ENCODE measurements at places on chromosomes 12 and 14. TPM values are rescaled to one million over a fixed set of nuclear protein-coding genes. Genes with fewer than 3 reads are reported as not detected.

The LRRC10 gene
- 33.5 TPM for total RNA-seq

The MMP19 gene
- total RNA-seq, result not detected

The CLEC4D gene
- total RNA-seq, result 0.56 TPM

The PAPOLA gene
- total RNA-seq, result 48.4 TPM

The GTF2A1 gene
- 26.8 TPM for total RNA-seq

The SMCO2 gene
- total RNA-seq, result not detected

The TEAD4 gene
- 31.9 TPM for total RNA-seq

The SLC6A15 gene
- 0.49 TPM for total RNA-seq

The KRT83 gene
- total RNA-seq, result not detected

GRCh38 chr12:15270591-15270990 is 49.4 kb upstream of the RERG start:
- H3K4me1 ChIP-seq, result no peaks in the 10 kb centered on the region
- H3K27ac ChIP-seq, result no peak overlapping the region
- no peaks in the 10 kb centered on the region for H3K36me3 ChIP-seq
- H3K4me3 ChIP-seq, result no peak overlapping the region
- no peaks in the 10 kb centered on the region for H3K27me3 ChIP-seq
- DNase-seq, result no peak

GRCh38 chr14:101838476-101838875 is 77.0 kb downstream of the PPP2R5C start:
- no peak overlapping the region for H3K4me3 ChIP-seq
- H3K36me3 ChIP-seq, result no peaks in the 10 kb centered on the region
- no peak for DNase-seq
- H3K4me1 ChIP-seq, result no peaks in the 10 kb centered on the region

DNA sequence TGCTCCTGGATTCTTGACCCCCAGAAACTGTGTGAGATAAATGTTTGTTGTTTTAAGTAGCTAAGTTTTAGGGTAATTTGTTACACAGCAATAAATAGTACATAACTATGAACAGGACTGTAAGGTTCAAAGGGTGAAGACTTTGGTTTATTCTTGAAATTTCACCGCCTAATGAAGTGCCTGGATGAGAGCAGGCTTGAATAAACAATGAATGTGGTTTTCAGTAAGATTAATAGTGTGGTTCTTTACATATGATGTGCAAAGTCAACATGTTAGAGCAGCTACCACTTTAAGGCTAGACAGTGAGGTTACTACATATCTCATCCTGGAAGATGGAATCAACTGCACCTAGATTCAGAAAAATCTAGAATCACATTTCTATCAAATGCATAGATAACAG is 145.2 kb upstream of the BTG1 start:
- H3K27ac ChIP-seq, result no peak overlapping the region
- H3K4me1 ChIP-seq, result no peaks in the 10 kb centered on the region
- no peaks in the 10 kb centered on the region for H3K27me3 ChIP-seq

GRCh38 chr12:30286345-30286926 is 409.2 kb downstream of the IPO8 start:
- DNase-seq, result peak; percentile 46
- H3K4me1 ChIP-seq, result no peaks in the 10 kb centered on the region
- H3K4me3 ChIP-seq, result no peak overlapping the region
- H3K27me3 ChIP-seq, result no peaks in the 10 kb centered on the region
- no peak overlapping the region for H3K27ac ChIP-seq

DNA sequence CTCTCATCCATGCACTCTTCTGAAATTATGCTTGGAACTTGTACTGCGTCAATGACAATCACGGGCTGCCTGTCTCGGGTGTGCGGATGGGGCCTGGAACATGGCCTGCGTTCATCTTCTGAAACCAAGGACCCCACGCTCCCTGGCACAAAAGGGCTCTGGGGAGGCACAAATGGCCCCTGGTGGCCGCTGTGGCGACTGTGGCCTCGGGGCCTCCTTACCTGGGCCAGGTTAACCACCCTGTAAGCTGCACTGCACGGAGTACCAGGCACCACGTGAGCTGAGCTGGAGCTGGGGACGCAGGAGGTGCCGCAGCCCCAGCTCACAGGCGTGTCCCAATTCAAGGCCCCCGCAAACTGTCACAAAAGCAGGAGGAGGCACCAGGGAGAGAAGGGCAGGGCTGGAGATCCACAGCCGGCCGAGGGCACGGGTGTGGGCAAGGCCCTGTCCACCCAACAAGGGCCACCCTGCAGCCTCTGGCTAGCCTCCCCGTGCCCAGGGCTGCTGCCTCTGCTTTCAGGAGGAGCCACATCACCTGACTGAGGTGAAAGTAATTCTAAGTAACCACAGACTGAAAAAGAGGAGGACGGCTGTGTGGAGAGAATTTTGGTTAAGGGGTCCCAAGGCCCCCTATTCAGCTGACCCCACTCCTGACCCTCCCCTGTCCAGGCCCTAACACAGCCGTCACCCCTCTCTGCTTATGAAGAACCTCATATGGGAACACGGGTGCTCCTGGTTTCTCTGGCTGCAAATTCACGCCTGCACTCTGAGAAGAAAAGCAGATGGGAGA is 61.1 kb upstream of the GALNT9 start:
- H3K4me1 ChIP-seq, result no peaks in the 10 kb centered on the region
- H3K36me3 ChIP-seq, result no peaks in the 10 kb centered on the region
- no peak for DNase-seq
- H3K27ac ChIP-seq, result no peak overlapping the region

GRCh38 chr12:92549516-92549915 is 153.3 kb upstream of the PLEKHG7 start:
- H3K4me1 ChIP-seq, result peaks cover 40% of the 10 kb centered on the region
- H3K36me3 ChIP-seq, result no peaks in the 10 kb centered on the region
- DNase-seq, result no peak
- H3K4me3 ChIP-seq, result no peak overlapping the region

DNA sequence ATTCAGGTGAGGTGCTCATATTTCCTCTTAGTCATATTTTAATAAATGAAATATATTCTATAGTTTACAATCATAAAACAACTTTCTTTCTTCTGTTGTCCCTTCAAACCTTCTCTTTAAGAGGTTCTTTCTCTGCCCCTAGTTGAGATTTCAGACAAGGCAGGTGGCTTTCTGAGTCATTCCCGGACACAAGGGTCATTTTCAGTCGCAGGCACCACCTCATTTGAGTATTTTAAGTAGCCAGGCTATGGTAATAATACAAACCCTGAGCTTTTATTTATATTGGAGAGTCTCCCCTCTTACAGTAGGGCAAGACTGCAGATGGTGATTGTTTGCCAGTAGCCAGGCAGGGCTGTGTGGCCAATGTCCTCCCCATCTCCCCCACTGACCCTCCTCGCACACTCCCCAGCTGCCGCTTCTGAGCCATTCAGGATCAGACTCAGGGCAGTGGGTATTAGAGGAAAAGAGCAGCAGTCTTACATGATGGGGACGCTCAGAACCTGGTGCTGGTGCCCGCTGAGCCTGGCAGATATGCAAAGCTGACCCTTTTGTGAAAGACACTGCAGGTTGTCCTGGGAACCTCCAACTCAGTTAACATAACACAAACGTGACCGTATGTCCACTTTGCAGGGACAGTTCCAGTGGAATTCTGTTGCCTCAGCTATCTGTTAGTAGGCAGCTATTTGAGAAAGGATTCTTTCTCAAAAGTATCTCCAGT is 101.1 kb upstream of the BCL2L14 start:
- no peak for DNase-seq
- H3K4me3 ChIP-seq, result no peak overlapping the region
- H3K4me1 ChIP-seq, result no peaks in the 10 kb centered on the region
- H3K36me3 ChIP-seq, result no peaks in the 10 kb centered on the region
- no peak overlapping the region for H3K27ac ChIP-seq

DNA sequence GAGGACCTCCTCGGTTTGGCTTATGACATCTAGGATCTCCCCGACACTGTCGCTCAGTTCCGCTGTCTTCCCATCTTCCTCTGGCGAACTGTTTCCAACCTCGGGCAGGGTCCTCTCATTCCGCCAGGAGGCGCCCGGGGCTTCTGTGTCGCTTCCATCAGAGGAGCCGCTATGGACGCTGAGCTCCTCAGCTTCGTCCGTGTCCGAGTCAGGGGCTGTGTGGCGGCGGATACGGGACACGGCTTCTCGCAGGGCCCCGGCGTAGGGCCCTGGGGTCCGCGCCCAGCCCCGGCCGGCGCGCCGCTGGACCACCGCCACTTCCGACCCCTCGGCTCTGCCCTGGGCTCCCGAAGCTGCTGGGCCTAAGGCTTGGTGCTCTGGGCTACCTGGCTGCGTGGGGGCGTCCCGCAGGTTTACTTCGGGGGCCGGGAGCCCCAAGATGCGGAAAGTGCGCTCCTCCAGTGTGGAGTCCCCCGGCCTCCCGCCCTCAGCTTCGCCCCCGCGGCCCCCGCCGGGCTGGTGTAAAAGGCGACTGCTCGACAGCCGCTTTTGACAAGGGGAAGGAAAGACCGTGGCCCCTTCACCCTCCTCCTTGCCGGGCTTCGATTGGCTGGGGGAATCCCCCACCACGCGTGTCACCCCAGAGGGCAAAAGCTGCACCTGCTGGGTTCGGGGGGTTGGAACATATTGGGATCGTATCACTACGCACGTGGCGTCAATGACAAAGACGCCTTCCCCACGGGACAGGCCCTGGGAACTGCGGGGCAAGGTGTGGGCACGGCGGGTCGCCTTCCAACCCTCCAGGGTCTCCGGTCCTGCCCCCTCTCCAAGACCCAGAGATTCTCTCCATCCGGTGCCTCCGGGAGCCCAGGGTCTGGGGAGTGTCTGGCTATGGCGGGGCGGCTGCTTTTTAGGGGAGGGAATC is 2.1 kb downstream of the DDN start:
- H3K4me3 ChIP-seq, result peak overlapping the region; percentile 27
- no peak overlapping the region for H3K27ac ChIP-seq
- peak; percentile 73 for DNase-seq
- H3K4me1 ChIP-seq, result peaks cover 13% of the 10 kb centered on the region

- DNase-seq, result no peak
- no peaks in the 10 kb centered on the region for H3K27me3 ChIP-seq
- no peaks in the 10 kb centered on the region for H3K4me1 ChIP-seq
- no peak overlapping the region for H3K4me3 ChIP-seq
- peaks cover 11% of the 10 kb centered on the region for H3K36me3 ChIP-seq
- no peak overlapping the region for H3K27ac ChIP-seq
Measured at GRCh38 chr12:95017482-95017881, 14.0 kb upstream of the NDUFA12 start.

DNA sequence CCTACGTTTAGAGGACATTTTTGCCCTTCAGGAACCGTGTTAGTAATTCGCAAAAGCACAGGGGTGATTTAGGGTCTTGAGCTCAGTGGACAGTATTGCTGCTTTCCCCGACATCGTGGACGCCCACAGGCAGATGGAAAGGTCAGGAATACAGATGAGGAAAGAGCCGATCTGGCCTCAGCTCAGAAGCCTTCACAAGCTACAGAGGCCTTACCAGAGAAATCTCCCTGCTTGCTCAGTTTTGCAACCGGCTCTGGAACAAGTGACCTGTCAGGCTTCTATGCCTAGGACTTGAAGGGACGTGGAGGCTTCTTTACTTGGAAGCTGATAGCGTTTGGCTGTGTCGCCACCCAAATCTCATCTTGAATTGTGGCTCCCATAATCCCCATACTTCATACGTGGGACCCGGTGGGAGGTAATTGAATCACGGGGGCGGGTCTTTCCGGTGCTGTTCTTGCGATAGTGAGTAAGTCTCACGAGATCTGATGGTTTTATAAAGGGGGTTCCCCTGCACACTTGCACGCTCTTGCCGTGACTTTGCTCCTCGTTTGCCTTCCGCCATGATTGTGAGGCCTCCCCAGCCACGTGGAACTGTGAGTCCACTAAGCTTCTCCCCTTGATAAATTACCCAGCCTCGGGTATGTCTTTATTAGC is 332.5 kb downstream of the MED13L start:
- H3K4me1 ChIP-seq, result no peaks in the 10 kb centered on the region
- H3K4me3 ChIP-seq, result no peak overlapping the region
- no peak overlapping the region for H3K27ac ChIP-seq
- no peaks in the 10 kb centered on the region for H3K36me3 ChIP-seq

DNA sequence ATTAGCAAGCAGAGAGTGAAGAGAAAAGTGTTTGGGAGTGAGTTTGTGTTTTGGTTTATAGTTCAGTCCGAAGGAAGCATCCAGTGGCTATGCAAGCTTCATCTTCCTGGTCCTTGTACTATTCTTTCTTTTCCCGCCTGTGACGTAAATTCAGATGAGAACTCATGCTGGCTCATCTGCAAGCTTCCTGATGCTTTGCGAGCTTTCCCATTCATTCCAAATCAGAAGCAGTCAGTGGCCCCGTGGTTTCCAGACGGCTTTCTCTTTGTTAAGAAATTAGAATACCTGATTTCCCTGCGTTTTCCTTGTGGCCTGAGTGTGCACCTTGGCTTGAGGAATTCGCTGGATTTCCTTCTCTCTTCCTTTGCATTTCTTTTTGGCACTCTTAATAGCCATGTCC is 89.5 kb downstream of the TESC start:
- H3K4me3 ChIP-seq, result no peak overlapping the region
- H3K36me3 ChIP-seq, result peaks cover 6% of the 10 kb centered on the region
- H3K27ac ChIP-seq, result no peak overlapping the region
- DNase-seq, result no peak

DNA sequence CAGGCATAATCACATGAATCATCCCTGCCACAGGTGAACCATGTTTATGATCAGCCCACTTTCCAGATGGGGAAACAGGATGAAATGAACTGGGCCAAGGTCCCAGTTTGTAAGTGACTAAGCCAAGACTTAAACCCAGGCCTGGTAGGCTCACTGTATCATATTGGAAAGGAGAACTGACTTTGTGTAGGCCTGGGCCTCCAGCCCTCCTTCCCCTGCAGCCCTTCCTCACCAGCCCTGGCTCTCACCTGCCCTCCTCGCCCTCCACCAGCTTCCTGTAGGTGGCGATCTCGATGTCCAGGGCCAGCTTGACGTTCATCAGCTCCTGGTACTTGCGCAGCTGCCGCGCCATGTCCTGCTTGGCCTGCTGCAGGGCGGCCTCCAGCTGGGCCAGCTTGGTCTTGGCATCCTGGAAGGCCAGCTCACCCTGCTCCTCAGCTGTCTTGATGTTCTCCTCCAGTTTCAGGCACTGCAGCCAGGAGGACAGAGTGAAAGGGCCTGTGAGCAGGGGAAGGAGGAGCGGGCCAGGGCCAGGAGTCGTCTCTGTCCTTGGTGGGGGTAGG is 19.8 kb downstream of the KRT80 start:
- no peak overlapping the region for H3K4me3 ChIP-seq
- peaks cover 15% of the 10 kb centered on the region for H3K4me1 ChIP-seq
- no peak overlapping the region for H3K27ac ChIP-seq
- DNase-seq, result no peak
- no peaks in the 10 kb centered on the region for H3K27me3 ChIP-seq

DNA sequence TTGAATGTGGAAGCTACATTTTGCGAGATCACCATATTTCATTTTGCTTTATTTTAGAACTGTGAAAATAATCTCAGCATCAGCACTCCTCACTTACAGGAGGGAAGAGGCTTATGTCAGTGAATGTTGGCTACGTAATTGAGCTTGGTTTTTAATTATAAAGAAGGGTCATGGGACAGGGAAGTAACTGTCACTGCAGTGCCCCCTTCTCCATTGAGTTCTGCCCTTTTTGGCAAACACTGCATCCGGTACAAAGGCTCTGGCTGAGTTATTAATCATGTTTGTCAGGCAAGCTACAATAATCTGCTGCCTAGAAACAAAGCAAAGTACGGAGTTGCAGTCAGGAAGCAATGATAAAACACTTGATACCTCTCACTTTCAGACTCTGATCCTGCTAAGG is 546.7 kb downstream of the SNAPC1 start:
- no peak overlapping the region for H3K27ac ChIP-seq
- no peaks in the 10 kb centered on the region for H3K4me1 ChIP-seq
- no peaks in the 10 kb centered on the region for H3K27me3 ChIP-seq
- no peaks in the 10 kb centered on the region for H3K36me3 ChIP-seq
- no peak overlapping the region for H3K4me3 ChIP-seq

GRCh38 chr14:77219591-77219990 is 38.0 kb downstream of the TMEM63C start:
- H3K36me3 ChIP-seq, result no peaks in the 10 kb centered on the region
- no peaks in the 10 kb centered on the region for H3K4me1 ChIP-seq
- no peak overlapping the region for H3K27ac ChIP-seq

GRCh38 chr12:10634427-10634826 is 21.0 kb upstream of the MAGOHB start:
- no peaks in the 10 kb centered on the region for H3K36me3 ChIP-seq
- no peaks in the 10 kb centered on the region for H3K4me1 ChIP-seq
- peak; percentile 4 for DNase-seq
- no peak overlapping the region for H3K4me3 ChIP-seq
